ENCODE measurements at places on chromosomes 7 and 10.
A peak's percentile ranks its signal among the peaks of the same experiment; 100 is the strongest.

DNA sequence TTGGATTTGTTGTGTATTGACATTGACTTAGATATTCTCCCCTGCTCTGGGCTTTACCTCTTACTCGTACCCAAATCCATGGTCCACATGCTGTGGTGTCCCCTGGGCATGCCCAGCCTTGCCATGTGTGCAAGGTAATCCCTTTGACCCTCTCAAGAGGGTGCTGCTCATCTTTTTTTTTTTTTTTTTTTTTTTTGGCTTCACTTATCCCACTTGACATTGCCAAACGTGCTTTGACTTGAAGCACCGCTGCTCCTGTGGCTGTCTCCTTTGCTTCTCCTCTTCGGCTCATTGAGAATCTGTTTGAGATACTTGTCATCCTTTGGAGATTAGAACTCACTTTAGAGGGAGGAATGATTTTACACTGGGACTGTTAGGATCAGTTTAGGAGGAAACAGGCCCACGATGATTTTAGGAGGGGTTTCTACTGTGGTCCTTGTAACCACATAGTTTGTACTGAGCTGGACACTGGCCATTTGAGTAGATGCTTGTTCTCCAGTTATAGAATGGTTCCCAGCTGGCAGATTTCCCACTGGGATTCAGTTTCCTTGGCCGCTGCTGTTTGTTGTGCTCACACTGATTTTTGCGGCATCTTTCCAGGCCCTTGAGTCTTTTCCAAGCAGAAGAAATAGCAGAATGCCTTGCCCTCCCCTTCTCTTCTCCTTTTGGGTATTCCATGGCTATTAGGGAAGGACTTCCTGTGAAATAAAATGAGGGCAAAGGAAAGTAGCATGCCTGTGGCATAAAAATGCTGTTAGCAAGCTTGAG lies 184.8 kb downstream of the AUTS2 start:
- DNase-seq: peak; percentile 81

- no peak for DNase-seq
These were observed 301.8 kb upstream of the MGMT start for GRCh38 chr10:129165076-129165720.

DNA sequence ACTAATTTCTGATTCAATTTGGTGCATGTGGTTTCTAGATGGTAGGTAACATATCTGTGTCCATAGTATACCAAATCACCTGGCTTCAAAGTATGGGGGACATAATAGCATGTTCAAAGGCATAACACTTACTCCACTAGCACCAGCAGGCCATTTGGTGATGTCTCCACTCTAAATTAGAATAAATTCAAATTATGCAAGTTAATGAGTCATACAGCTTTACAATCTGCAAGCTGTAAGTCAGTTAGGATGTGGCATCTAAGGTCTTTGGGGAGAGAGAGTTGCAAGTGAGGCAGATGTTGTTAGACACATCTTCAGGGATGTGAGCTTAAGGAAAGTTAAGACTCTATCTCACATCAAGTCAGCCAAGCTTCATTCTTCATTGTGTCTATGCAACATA lies 506.4 kb upstream of the GRM3 start:
- DNase-seq: no peak

GRCh38 chr10:71974489-71975021 lies 10.4 kb downstream of the CHST3 start:
- DNase-seq: no peak

- no peak for DNase-seq
These were observed 5.1 kb upstream of the SMC3 start for GRCh38 chr10:110562348-110562747.

DNA sequence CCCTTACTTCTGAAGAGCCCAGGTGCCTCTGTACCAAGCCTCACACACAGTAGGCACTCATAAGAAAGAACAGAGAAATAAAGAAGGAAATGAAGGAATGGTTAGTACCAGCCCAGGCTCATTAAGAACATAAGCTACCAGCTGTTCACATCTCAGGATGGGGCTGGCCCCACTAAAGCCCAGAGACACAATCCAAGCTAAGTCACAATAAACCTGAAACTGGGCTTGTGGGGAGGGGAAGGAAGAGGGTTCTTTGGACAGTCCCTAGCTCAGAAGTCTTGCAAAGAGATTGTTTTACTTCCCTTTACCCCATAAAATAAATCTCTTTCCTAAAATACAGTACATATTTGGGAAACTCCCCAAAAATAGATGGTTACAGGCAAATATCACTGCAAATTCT lies 24.3 kb downstream of the FBXW4 start:
- no peak for DNase-seq

GRCh38 chr10:54797636-54798321 lies 3.3 kb downstream of the PCDH15 start:
- no peak for DNase-seq

GRCh38 chr7:69898189-69898588 lies 299.9 kb downstream of the AUTS2 start:
- DNase-seq: no peak

Data from NCI-H187 (cell line).